T47D (cell line): ENCODE measurements at places on chromosomes 13 and 19.

GRCh38 chr13:44120043-44120442 is 240.3 kb downstream of the LACC1 start:
- DNase-seq, result no peak

DNA sequence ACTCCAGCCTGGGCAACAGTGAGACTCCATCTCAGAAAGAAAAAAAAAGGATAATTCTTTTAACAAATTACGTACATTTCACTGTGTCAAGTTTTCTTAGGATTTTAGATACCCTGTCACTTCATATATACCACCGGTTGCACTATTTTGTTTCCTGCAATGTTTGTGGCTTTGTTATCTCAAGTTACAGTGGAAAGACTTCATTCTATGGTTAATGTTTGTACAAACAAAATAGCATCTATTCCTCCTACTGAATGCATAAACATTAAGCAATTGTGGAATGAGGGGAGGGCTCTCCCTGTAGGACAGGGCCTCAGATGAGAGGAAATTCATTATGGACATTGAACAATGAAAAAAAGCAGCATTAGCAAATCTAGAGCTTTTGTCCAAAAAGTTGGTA is 120.1 kb downstream of the DNAJC3 start:
- DNase-seq, result no peak

- DNase-seq, result no peak
Measured at GRCh38 chr13:96809366-96810096, 184.7 kb downstream of the OXGR1 start.

DNA sequence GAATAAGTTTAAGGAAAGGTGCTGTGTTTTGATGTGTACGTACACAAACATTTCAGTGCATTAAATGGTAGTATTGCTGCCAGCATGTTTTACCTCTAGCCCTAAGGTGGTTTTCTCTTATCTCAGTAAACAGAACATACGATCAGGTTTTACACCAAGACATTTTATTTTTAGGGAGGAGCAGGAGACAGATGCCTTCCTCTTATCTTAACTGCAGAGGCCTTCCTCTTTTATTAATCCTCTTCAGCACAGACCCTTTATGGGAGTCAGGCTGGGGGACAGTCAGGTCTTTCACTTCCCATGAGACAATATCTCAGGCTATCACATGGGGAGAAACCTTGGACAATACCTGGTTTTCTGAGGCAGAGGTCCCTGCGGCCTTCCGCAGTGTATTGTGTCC is 14.9 kb upstream of the ZNF611 start:
- DNase-seq, result no peak

DNA sequence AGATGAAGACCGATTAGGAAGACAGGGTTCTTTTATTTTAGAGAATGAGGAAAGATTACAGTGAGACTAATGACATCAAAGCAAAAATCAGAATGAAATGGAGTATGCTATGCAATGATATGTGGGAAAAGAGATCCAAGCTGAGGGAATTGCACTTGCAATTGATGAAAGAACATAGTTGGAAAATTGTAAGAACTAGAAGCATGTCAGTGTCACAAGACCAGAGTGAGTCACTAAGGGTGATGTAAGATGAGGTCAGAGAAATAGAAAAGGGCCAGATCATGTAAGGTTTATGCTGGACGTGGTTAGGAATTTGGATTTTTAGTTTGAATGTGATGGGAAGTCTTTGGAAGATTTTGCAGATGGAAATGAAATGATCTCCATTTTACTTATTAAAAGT is 1937.3 kb downstream of the OLFM4 start:
- DNase-seq, result no peak

DNA sequence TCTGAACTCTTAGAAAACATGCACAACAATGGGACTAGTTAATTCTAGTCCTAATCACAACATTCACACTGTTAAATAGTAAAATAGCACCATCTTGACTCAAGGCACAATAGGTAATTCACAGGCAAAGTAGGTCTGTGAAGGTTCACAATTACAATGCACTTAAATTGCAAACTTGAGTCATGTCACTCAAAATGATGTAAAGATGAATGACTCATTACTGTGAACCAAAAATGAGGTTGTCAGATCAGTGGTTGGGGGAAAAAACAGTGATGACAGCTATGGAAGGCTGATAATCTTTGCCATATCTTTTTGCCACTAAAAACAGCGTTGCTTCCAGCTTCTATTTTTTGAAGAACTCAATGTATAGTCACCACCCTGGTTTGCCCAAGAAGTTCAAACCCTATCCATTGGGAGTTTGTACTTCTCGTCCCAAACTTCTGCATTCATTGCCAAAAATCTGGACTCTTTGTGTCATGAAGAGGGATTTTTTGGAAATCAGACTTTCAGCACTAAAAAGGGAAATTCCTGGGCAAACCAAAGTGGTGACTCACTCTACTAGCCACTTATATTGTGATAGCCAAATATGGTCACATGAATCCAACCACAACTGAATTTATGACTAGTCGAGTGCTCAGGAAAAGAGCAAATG is 200.9 kb upstream of the TMTC4 start:
- no peak for DNase-seq

DNA sequence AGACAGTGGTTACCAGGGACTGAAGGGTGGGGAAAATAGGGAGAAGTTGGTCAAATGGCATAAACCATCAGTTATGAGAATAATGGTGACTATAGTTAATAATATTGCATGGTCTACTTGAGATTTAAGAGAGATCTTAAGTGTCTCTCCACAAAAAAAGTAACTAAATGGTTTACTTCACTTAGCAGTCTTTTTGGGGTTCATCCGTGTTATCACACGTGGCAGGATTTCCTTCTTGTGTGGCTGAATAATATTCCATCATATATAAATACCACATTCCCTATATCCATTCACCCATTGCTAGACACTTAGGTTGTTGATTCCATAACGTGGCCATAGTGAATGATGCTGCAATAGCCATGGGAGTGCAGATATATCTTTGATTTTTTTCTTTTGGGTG is 967.0 kb downstream of the UQCRFS1 start:
- no peak for DNase-seq

- peak; percentile 34 for DNase-seq
Measured at GRCh38 chr19:41887711-41888382, 4.9 kb downstream of the ARHGEF1 start.

DNA sequence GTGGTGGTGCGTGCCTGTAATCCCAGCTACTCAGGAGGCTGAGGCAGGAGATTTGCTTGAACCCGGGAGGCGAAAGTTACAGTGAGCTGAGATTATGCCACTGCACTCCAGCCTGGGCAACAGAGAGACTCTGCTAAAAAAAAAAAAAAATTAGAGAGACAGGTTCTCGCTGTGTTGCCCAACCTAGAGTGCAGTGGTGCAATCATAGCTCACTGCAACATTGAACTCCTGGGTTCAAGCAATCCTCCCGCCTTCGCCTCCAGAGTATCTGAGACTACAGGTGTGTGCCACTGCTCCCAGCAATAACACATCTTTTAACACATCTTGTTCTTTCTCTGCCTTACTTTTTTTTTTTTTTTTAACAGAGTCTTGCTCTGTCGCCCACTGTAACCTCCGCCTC is 32.7 kb downstream of the CLEC17A start:
- no peak for DNase-seq

GRCh38 chr13:91045351-91046034 is 302.0 kb upstream of the MIR17HG start:
- DNase-seq, result peak; percentile 43

GRCh38 chr19:41845051-41845590 is 279 bp downstream of the DMRTC2 start:
- DNase-seq, result peak; percentile 87

DNA sequence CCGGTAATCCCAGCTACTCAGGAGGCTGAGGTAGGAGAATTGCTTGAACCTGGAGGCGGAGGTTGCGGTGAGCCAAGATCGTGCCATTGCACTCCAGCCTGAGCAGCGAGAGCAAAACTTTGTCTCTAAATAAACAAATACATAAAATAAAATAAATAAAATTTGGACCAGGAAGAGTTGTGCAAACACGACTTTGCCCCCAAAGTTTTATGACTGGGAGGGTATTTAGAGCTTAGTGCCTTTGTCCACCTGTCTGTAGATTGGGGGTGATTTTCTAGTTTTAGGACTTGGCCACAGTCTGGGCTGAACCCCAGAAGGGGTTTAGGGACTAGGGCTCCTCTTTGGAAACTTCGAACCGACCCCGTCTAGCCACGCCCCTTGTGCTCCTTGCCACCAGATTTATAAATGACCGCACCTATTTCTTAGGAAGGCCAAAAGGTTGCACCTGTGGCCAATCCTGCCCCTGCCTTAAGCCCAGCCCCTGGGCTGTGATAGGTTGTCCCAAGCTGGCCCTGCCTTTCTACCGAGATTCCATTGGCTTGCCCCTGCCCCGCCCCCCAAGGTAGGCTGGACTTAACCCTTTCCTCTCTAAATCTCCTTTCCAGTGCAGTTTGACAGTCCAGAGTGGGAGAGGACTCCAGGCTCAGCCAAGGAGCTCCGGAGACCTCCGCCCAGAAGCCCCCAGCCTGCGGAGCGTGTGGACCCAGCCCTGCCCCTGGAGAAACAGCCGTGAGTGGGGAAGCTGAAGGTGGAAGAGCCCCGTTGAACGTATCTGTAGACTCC is 5.3 kb downstream of the SHD start:
- peak; percentile 93 for DNase-seq

GRCh38 chr19:58395979-58396627 is 647 bp downstream of the RNF225 start:
- no peak for DNase-seq

DNA sequence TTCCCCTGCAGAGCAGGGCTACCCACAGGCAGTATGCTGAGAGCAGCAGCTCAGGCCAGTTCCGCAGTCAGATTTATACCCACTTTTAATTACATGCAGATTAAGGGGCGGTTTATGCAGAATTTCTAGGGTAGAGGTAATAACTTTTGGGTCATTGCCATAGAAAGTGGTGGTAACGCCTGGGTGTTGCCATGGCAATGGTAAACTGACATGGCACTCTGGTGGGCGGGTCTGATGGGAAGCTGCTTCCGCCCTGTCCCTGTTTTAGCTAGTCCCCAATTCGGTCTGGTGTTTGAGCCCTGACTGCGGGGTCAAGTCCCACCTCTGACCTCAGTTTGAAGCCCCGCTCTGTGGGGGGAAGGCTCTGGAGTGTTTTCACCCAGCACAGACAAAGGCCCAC is 141.1 kb upstream of the VSTM2B start:
- no peak for DNase-seq

GRCh38 chr13:41019011-41019487 is at the start of gene ELF1:
TSS of gene ELF1 (minus strand) at chr13:41019316. CDS start at chr13:40982054, 37,262 bp downstream.
- peak; percentile 45 for DNase-seq

DNA sequence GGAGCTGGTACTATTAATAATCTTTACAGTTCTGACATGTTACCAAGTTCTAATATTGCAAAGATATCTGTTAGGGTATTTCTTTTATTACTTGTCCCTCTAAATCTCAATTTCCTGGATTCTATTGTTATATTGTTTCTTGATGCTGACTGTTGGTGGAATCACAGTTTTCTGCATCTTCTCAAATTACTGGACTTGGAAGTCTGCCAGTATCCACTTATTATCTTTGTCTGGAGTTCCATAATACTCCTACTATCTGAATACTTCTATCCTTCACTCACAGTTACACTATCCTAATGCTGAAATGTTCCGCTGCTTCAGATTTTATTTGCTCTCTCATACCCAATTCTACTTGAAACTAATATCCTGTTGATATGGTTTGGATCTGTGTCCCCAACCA is 1985.7 kb upstream of the PRR20A start:
- DNase-seq, result no peak

DNA sequence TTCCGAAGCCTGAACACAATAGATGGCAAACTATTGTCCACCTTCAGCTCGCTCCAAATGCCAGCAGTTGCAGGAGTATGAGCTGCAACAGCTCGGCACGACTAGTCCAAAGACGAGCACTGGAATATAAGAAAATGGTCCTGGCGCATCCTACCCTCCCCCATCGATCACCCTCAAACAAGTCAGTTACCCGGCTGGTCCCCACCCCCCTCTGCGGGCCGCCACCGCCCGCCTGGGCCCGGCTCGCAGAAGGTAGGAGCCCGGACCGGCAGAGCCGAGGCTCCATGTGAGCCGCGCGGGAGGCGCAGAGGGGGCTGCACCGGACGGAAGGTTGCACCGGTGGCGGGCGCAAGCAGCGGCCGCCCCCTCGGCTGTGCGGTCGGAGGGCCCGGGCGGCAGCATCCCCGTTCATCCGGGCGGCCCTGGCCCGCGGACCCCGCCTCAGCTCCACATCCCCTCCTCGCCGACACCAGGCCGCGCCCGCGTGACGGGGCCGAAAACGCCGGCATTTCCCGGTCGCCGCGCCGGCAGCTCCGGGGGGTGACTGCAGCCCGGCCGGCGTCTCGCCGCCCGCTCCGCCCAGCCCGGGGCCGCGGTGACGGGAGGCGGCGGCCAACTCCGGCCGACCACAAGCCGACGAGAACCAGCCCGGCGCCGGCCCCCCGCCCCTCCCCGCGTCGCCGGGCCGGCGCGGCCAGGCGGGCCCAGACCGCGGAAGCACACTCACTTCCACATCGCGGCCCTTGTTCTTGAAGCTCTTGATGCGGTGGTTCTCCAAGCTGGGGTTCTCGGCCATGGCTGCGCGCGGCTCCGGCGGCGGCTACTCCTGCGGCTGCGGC is 552 bp downstream of the KPNA3 start:
- DNase-seq, result peak; percentile 16

GRCh38 chr19:50983625-50984292 is at the start of gene KLK7:
TSS of gene KLK7 (minus strand) at chr19:50983917. CDS start at chr19:50982399, 1,518 bp downstream.
- no peak for DNase-seq

GRCh38 chr13:112065867-112066623 is 904 bp upstream of the SOX1 start:
- DNase-seq, result no peak

- no peak for DNase-seq
Measured at GRCh38 chr13:71522941-71523526, 344.0 kb downstream of the DACH1 start.

GRCh38 chr13:83286737-83287136 is 595.5 kb downstream of the SLITRK1 start:
- no peak for DNase-seq
